Activated naive CD8-positive, alpha-beta T cell treated with anti-CD3 and anti-CD28 coated beads, Interleukin-2, amount 50 U/mL, for 16 hours (primary cell): ENCODE measurements at places on chromosomes 3 and 15.
A peak's percentile ranks its signal among the peaks of the same experiment; 100 is the strongest.

- DNase-seq, result no peak
Measured at GRCh38 chr3:174002543-174002942, 605.0 kb downstream of the NLGN1 start.

DNA sequence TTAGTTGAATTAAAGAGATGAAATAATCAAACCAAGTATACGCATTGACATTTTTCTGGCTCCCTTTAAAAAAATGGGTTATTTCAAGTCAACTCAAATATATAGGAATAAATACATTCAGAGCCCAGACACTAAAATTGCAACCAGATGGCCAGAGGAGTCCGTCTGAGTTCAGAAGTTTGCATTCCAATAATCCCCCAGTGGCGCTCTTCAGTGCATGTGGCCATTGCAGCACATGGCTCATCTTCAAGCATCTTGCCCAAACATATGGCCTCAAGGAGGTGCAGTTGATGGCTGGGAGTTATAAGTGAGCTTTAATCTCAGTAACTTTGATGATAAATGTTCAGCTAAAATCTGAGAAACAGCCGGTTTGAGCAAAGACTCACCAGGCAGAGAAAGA lies 295.8 kb upstream of the LRRN1 start:
- DNase-seq, result no peak

- DNase-seq, result no peak
Measured at GRCh38 chr3:31670136-31670535, 137.4 kb downstream of the STT3B start.

GRCh38 chr15:79129235-79129634 lies 38.7 kb upstream of the RASGRF1 start:
- no peak for DNase-seq

GRCh38 chr3:104738271-104738670 lies 628.4 kb upstream of the ALCAM start:
- no peak for DNase-seq

- DNase-seq, result no peak
Measured at GRCh38 chr3:81726735-81727134, 34.7 kb downstream of the GBE1 start.

GRCh38 chr3:17808994-17809393 lies 66.6 kb upstream of the TBC1D5 start:
- no peak for DNase-seq

DNA sequence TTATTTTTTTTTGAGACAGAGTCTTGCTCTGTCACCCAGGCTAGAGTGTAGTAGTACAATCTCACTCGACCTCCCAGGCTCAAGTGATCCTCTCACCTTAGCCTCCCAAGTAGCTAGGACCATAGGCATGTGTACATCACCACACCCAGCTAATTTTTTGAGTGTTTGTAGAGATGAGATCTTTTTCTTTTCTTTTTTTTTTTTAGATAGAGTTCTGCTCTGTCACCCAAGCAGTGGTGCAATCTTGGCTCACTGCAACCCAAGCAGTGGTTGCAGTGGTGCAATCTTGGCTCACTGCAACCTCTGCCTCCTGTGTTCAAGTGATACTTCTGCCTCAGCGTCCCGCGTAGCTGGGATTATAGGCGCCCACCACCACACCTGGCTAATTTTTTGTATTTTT lies 5.2 kb downstream of the CEP97 start:
- no peak for DNase-seq

GRCh38 chr15:64989416-64990167 lies at the start of gene SPG21:
Gene SPG21, minus strand, starts transcription at chr15:64989914. Its CDS starts 6,345 bp downstream, at chr15:64983569.
- DNase-seq, result peak; percentile 75

GRCh38 chr15:74955796-74956647 lies 550 bp downstream of the RPP25 start:
- DNase-seq, result peak; percentile 27

DNA sequence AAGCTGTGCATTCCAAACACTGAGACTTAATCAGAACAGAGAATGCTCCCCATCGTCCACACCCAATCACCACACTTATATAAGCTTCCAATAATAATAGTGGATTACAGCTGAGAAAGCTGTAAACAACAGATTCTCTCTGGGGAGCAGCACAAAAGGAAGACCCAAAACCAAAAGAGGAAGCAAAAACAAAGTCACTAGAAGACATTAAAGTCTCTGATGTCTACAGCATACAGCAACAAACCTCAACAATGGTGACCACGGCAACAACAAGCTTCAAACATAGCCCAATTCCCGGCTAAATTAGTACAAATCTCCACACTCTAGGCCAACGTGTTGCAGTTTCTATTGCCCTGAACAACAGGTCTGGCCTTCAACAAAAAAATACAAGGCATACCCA lies 37.7 kb downstream of the ZDHHC23 start:
- no peak for DNase-seq

GRCh38 chr3:4591669-4592068 lies 98.5 kb downstream of the ITPR1 start:
- DNase-seq, result no peak

GRCh38 chr3:51242939-51243338 lies 142.2 kb upstream of the MANF start:
- DNase-seq, result no peak

- DNase-seq, result no peak
Measured at GRCh38 chr15:67765701-67766100, 59.6 kb upstream of the SKOR1 start.

DNA sequence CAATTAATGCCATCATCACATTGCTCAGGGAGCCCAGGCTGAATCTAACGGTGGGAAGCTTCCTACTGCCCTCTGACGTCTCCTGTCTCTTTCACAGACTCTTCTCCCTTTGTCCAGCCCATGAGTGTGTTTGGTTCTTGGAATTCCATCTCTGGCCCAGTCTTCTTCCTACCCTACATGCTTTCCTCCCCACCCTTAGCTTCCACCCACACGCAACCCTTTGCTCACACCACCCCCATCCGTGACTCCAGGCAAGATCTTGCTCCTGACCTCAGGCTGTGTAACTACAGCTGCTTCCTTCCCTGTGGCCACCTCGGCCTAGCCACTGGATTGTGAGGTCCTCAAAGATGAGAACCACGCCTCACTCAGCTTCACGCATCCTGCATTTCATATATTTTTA lies 72.3 kb upstream of the THBS1 start:
- no peak for DNase-seq

DNA sequence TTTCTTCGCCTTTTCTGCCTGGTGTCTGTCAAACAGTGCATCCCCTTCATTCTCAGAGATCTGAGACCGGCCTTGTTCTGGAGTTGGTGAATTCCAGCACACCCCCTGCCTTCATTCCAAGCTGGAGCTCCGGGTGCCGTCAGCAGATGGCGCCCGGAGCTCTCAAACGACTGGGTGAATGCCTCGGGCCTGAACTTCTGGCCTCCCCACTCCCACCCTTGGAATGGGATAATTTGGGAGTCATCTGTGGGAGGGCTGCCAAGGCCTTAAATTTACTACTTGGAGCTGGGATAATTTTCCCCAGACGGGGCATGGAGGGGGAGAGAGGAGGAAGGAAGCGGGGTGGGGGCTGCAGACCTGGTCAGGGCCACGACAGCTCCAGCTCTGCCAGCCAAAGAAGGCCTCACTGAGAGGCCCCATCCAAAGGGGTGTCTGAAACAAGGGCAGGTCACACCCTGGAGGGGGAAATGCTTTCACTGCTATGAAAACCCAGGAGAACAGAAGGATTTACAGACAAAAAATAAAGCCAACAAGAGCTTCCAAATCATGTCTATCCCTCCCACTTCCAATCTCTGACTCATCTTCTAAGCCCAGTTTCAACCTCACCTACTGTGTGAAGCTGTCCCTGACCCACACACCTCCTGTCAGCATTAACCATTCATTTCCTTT lies 187.9 kb downstream of the OPA1 start:
- DNase-seq, result no peak

- DNase-seq, result no peak
Measured at GRCh38 chr3:142646020-142646785, 50.0 kb downstream of the PLS1 start.

DNA sequence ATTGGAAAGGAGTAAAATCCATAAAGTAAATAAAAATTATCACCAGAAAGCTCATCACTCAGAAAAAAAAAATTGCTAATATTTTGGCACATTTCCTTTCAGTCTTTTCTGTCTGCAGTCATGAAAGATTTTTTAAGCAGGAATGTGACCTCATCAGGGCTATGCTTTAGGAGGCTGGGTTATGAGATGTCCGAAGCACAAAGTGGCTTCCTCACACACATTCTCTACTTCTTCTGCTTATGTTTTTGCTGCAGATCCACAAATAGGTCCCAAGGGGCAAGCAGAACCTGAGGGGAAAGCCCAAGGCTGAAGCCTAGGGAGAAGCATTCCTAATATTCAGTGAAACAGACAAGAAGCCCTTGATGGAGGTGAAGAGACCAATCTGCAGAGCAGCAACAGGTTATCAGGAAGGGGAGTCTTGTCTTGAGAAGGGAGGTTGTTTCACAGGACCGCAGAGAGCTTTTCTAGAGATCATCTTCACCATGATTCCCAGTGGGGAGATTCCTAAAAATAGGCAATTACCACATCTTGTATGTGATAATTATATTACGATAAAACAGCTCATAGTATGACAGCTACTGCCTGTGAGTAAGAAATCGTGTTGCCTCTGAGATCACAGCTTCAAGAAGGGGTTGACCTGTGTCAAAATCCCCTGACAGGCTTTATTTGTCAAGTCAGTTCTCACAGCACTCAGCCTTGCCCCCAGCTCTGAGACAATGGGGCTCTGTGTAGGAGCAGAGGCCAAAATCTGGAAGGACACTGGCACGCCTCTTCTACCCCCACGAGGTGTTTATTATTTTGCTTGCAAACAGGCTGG lies 60.5 kb downstream of the IGF2BP2 start:
- DNase-seq, result no peak

DNA sequence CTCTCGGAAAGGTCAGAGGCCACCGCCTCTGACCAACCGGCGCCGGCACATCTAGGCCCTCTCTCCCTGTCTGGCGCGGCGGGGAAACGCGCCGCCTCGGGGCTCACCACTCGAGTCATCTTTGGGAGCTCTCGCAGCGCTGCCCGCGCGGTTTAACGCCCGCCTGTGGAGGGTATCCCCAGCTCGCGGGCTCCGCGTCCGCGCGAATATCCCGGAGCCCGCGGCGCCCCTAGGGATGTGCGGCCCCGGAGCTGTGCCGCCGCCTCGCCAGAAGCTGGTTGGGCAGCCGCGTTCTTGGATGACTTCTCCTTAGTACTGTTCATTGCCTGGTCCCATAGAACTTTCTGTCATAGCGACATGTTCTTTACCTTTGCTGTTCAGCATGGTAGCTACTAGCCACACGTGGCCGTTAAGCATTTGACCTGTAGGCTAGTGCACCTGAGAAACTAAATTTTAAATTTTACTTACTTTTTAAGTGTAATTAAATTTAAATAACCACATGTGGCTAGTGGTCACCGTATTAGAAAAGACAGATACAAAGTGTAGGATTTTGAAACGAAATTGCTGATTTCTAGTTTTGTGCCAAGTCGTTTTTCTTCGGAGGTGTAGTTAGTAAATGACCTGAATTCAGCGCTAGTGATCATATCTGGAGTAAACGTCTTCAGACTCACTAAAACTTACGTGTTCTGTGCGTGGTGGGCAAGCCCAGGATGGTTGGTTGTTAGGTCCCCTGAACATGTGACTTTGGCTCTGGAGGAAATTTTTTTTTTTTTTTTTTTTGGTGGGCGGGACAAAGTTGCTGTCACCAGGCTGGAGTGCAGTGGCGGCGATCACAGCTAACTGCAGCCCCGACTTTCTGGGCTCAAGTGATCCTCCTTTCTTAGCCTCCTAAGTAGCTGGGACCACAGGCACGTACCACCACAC lies 835 bp downstream of the ARIH2 start:
- no peak for DNase-seq

GRCh38 chr3:159637883-159638542 lies 350.6 kb upstream of the IL12A start:
- no peak for DNase-seq

- no peak for DNase-seq
Measured at GRCh38 chr15:28960979-28961378, 75.2 kb downstream of the APBA2 start.

GRCh38 chr3:73249047-73249446 lies 187.6 kb downstream of the EBLN2 start:
- DNase-seq, result no peak

DNA sequence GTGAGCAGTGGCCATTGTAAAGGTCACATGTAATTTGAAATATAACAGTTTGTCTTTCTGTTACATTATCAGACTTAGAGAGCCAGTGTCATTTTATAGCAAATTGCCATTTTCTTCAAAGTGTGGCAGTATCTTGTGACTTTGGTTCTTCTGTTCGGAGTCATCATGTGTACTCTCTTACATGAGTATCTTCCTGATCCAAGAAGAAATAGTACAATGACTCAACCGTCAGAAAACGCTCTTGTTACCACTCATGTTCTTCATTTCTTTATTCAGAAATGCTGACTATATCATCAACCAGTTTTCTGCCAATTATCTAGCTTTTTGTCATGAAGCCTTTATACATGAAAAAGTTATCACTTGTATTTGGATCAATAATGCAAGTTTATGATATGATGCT lies 93.6 kb upstream of the CGNL1 start:
- DNase-seq, result no peak

DNA sequence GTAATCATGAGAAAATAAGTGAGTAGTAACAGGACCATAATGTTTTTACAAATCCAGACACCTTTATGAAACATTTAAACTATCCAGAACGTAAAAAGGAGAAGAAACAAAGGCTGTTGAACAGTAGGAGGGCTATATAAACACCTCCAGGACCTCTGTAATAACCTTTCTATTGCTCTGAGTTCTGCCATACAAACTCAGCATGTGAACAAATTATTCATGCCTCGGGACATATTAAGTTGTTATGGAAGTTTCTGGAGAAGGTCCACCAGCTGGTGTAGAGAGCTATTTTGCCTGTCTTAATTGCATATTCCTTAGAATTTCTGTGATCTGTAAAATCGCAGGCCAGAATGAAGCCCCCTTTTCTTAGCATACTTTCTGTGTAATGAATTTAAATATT lies 256.3 kb downstream of the UBE2E2 start:
- DNase-seq, result no peak

GRCh38 chr15:90529371-90530249 lies at the start of gene CRTC3:
Gene CRTC3, plus strand, starts transcription at chr15:90529923. Its CDS starts 149 bp downstream, at chr15:90530072.
- peak; percentile 7 for DNase-seq

GRCh38 chr15:98778263-98778959 lies 130.1 kb downstream of the IGF1R start:
- DNase-seq, result no peak

DNA sequence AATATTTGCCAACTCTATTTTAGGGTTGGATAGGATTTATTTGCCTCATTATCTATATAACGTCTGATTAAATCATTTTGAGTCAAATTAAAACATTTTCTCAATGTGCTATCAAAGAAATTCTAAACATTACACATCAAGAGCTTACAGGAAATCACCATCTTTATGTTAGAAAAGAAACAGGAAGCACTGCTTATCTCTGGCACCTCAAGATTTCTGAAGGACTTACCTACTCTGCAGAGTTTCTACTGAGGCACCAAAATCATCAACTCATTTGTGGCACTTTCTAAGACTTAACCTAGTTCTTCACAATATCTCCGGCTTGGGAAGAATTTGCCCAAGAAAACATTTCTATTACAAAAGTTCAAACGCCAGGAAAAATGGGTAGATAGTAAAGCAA lies 181.3 kb upstream of the EOMES start:
- DNase-seq, result no peak

- DNase-seq, result no peak
Measured at GRCh38 chr3:145070795-145071194, 1090.2 kb downstream of the PLOD2 start.
